ENCODE measurements at places on chromosomes 12 and 14.

DNA sequence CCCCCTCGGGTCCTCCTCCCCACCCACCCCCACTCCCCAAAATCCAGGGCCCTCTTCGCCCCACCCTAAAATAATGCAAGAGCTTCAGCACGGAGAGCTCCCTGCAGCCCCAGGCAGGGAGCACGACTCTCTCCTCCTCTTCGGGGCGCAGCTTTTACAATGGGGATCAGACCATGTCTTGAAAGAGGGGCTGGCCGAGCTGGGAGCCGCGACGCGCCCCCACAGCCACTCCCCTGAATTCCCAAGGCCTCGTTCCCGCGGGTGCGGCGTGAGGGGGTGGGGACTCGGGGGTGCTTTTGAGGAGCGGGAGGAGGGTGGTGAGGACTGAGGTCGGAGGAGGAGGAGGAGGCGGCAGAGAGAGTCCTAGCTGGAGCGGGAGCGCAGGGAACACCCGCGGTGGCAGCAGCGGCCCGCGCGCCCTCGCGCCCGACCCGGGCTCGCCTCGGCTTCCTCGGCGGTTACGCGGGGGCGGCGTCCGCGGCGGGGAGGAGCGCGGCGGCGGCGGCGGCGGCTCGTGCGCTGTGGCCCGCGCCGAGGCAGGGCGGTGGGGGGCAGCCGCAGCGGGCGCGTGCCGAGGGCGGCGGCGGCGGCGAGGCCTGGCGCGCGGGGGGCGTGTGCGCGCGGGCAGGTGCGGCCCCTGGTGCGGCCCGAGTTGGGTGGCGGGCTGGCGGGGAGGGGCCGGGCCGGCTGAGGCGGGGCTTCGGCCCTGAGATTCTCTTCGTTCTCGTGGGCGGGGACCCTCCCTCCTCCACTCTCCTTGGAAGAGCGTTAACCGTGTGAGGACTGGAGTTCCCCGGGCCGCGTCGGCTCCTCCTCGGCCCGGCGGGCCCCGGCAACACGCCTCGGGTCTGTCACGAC lies at the start of gene ANKS1B:
Gene ANKS1B, minus strand, starts transcription at position 666 of the 858 bp plus-strand sequence. CDS start 699 bp downstream, outside the sequence.
- no peak for DNase-seq

- DNase-seq = peak; percentile 16
These were observed 157.4 kb upstream of the FOXG1 start for GRCh38 chr14:28608851-28609828.

DNA sequence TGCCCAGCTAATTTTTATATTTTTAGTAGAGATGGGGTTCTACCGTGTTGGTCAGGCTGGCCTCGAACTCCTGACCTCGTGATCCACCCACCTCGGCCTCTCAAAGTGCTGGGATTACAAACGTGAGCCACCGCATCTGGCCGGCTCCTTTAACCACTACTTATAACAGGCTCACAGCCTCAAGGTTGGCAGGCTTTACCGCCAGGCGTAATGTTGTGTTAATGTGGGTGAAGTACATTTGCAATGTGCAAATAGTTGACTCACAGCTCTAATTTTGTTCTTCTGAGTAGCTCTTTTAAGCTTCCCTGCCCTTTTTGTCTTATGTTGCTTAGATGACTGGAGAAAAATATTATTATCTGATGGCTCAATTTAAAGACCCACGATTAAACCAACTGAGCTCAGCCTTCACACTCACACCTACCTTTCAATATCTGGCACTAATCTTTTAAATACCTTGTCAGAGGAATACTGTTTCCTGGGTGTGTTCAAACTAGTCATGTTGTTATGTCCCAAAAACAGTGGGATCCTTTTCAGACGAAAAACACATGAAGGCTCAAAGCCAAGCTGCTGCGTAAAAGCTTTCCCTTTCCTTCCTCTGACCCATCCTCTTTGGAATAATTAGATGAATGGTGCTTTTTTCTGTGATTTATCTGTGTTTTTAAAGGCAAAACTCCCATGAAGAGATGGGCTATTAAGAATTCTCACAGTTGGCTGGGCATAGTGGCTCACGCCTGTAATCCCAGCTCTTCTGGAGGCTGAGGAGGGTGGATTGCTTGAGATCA lies 57.2 kb upstream of the USP44 start:
- DNase-seq = no peak

- peak; percentile 47 for DNase-seq
These were observed 509.1 kb downstream of the VRK1 start for GRCh38 chr14:97306133-97306759.

DNA sequence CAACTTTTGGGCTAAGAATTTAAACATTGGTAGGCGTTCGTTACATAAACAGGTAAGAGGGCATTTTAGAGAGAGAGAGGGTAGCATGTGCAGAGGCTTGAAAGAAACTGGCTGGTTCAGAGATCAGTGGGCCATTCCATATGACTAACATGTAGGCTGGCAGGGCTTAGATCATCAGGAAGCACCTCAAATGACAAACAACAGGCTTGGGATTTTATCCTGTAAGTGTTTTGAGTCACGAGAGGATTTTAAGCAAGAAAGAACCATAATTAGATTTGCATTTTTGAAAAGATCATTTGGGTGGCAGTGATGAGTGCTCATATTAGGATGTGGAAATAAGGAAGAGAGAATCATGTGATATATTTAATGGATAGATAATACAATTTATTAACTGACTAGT lies 8.7 kb upstream of the PLEKHA5 start:
- no peak for DNase-seq

GRCh38 chr12:123441523-123442164 lies 5.2 kb upstream of the RILPL2 start:
- no peak for DNase-seq
